ENCODE measurements at places on chromosomes 16 and 17.

- no peak for DNase-seq
Measured at GRCh38 chr16:48365025-48365600, 20.1 kb downstream of the SIAH1 start.

GRCh38 chr17:45837603-45838002 lies 7.1 kb upstream of the SPPL2C start:
- no peak for DNase-seq

DNA sequence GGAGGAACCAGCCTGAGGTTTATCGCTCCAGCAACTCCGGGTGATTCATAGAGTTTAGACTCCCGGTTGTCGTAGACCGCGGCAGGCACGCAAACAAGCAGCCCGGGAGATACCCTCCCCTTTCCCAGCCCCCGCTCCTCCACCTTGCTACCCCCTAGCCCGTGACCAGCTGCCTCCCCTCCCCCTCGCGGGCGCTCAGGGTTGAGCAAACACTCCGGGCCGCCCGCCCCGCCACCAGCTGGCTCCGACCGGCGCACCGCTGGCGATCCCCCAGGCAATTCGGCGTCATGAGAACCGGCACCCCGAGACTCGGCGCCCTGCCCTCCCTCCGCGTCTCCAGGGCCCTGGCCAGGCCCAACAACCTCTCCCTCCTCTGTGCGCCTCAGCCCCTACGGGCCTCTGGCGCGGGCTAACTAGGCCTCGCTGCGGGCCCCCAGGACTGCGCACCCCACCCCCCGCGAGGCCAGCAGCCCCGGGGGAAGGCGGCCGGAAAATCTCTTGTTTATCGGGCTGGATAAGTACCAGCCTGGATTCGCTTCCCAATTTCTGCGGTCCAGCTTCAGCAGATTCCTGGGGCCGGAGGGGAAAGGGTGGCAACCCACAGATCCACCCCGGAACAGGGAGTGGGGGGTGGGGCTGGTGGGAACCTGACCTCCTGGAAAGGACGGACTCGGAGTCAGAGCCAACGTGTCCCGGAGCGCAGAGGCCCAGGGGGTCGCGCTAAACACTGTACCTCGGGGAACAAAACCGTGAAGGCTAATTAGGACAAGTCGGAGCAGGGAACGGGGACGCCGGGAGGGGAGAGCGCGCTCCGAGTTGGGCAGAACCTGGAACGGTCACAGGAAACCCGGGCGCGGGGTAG lies 951 bp upstream of the GPRC5C start:
- DNase-seq = no peak

DNA sequence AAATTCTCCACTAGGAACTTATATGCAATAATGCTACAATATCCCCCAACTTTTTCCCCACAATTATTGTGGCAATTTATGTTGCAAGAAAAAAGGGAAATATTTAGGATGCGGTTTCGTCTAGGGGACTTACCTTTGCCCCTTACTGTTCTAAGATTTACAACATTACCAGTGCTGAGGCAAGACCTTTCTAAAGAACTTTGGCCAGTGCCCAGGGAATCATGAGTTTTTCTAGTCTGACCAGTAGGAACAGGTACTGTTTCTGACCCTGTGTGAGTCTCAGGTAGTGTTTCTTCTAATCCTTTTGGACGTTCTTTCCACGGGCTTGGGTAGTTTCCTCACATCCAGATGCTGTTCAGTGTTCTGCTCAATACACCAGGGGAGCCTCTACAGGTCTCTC lies 373.7 kb downstream of the HAPSTR1 start:
- DNase-seq = no peak

DNA sequence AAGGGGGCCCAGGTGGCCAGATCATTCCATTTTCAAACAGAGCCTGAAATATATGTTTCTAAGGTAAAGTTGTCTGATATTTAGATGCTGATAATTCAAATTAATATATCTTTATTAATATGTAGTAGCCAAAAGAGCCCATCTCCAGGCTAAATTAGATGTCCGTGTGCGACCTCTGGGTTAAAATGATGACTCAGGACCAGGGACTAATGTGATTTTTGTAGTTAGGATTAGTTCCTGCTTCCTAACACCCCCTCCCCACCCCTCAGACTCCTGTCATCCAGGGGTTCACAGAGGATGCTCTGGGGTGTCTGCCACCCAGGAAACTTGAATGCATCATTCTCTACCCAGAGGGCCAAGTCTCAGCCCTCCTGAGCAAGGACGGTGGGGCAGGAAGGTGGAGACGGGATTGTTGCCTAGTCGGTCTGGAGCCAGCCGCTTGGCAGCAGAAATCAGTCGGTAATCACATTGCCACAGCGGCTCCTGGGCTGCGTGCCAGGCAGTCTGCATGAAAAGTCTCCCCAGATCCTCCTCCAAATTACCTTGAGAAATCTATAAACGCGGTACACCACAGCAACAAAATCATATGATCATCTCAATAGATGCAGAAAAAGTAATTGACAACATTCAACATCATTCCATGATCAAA lies 29.8 kb downstream of the CNGB1 start:
- peak; percentile 55 for DNase-seq

DNA sequence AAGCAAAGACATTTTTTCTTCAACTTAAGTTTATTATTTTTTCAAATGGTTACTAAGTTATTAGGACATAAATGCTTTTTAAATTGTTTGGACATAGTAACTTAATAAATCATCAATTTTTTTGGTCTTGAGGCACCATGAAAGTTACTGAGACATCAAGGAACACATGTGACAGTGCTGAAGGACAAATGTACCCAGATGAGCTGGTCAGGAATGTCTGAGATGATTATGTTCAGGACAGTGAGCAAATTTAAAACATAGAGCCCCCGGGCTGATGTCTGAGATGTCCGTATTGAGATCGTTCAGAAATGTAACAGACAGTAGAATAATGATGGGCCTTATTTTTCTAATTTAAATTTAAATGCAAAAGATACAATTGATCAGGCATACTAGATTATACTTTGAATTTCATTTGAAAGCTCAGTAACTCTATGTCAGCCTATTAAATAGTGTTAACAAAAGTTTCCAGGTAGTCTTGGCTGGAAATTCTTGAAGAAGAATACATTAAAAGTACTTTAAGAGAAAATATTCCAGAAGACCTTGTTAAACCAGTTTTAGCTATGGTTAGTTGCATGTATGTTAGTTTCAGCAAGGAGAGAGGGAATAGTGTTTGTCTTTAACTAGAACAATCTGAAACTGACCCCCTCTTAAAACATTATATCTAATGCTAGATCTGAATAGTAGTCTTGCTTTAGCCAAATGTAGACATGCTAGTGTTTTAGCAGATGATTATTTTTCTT lies 36.4 kb downstream of the SEC14L1 start:
- no peak for DNase-seq

GRCh38 chr16:11291091-11291703 lies 10.1 kb upstream of the PRM1 start:
- no peak for DNase-seq

DNA sequence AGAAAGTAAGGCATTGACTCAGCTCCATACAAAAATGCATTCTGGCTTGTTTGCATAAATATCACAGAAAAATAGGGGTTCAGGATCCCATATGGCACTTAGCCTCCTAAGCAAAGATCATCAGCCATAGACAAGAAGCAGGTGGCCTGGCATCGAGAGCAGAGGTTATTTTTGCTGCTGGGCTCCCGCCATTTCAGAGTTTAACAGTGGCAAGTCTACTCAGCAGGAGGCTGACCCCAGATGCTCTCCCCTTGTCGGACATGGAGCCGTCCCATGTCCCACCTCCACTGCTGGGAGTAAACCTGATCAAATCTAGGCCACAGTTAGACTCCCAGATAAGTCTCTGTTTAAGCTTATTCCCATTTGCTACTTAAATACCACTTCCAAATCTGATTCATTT lies 269.1 kb downstream of the FTO start:
- no peak for DNase-seq

GRCh38 chr17:41658846-41659245 lies 29.8 kb upstream of the EIF1 start:
- DNase-seq = no peak

GRCh38 chr17:31339906-31340661 lies 18.7 kb upstream of the EVI2A start:
- DNase-seq = peak; percentile 65

GRCh38 chr17:7560172-7561027 lies 1.3 kb upstream of the SENP3 start:
- peak; percentile 78 for DNase-seq

GRCh38 chr16:67928147-67928546 lies 3.5 kb downstream of the CTRL start:
- DNase-seq = no peak

GRCh38 chr16:24955975-24956731 lies 59.0 kb downstream of the ARHGAP17 start:
- DNase-seq = no peak

DNA sequence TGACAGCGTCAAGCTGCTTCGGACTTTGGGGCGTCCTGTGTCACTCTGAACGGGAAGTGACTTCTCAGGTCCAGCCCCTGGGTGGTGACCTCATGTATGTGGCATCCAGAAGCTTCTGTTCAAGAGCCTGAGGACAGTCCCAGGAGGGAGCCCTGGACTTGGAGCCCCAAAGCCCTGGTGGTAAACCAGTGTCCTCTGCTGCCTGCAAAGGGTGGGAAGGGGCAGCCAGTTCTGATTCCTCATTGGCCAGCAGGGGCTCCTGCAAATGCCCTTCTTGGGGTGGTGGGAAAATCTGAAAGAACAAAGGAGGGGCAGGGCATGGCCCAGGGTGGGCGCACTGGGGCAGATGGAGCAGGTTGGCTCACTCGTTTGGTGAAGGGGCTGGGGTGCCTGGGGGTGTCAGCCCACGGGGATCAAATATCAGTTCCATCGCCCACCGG lies 1.6 kb downstream of the OSGIN1 start:
- no peak for DNase-seq

GRCh38 chr16:2825049-2825742 lies 4.9 kb upstream of the ZG16B start:
- no peak for DNase-seq

DNA sequence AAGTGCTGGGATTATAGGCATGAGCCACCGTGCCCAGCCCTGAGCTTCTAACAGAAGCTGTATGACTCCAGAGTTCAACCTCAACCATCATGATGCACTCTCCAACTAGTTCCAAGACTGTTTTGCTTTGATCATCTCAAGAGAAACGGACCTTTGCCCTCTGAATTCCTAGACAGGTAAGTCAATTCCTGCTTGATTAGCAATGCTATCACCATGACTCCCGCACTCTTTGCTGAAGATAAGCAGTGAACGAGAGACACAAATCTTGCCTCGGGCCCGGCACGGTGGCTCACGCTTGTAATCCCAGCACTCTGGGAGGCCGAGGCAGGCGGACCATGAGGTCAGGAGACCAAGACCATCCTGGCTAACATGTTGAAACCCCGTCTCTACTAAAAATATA lies 22.2 kb downstream of the ANKFY1 start:
- DNase-seq = no peak

- no peak for DNase-seq
Measured at GRCh38 chr17:7715936-7716886, 1.3 kb upstream of the DNAH2 start.

DNA sequence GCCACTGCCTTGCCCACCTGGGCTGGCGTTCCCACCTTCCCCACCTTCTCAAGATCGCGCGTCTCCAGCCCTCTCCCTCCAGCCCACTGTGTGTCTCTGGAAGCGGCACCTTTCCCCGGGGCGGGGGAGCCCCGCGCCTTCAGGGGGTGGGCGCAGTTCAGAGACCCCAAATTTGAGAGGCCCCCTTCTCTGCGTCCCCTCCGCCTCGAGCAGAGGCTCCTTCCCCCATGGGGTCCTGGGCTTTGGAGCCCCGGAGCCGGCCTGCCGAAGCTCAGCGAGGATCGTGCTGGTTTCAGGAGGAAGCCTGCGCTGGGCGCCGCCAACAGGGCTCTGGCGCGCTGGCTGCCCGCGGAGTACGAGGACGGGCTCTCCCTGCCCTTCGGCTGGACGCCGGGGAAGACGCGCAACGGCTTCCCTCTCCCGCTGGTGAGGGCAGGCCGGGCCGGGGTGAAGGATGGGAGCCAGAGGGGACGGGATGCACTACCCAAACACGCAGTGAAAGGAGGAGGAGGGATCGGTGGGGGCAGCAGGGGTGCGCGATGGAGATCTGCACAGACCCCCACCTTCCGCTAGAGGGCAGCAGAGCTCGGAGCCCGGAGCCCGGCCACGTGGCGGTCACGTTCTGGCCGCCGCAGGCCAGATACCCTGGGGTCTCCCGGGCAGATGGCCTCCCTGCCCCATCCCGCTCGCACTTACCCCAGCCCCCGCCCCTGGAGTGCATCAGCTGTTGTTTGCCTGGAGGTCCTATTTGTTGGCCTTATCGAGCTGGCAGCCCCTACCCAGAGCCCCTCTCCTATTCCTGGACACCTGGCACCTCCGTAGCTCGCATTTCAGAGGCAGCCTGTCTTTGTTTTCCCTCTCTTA lies 11.1 kb downstream of the LPO start:
- DNase-seq = peak; percentile 67

DNA sequence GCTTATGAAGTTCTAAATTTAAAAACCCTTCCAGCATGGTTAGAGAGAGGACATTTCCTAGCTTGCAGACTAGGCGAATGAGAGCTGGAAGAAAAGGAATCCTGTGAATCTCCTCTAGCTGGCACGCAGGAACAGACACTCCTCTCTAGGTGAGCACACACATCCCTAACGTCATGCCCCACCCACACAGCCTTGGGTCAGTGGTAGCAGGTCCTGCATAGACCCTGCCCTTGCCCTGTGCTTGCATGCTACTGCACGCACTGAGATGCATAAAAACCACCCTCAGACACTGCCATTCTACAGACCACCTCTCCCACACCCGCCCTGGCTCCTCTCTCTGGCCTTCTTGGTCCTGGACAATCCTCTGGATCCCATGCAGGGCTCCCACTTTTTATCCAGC lies 23.5 kb downstream of the CES1 start:
- no peak for DNase-seq

DNA sequence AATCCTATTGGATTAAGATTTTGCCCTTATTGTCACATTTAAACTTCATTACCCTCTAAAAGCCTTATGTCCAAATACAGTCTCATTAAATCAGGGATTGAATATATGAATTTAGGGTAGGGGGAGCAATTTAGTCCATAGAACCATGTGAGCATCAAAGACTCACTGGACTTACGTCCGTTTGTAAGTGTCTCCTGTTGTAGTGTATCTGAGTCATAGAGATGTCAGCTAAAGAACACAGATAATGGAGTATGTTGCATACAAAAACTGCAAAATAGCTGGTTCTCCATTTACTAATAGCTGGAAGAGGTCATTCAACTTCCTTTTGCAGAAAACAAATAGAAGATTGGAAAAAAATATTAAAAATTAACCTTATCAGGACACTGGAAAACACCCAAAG lies 599.1 kb upstream of the SOX9 start:
- DNase-seq = no peak

DNA sequence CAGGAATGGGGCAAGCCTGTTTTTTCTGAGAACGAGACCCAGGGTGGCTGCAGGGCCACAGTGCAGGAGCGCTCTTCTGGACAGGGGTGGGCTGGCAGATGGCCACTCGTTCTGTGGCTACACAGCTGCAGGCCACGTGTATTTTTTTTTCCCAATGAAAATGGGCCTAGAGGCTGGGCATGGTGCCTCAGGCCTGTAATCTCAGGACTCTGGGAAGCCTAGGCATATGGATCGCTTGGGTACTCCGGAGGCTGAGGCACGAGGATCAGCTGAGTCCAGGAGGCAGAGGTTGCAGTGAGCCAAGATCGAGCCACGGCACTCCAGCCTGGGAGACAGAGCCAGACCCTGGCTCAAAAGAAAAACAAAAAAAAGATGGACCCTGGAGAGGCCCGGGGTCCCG lies 6.8 kb downstream of the UNKL start:
- peak; percentile 3 for DNase-seq

Data from hematopoietic multipotent progenitor cell treated with erythropoietin and hydrocortisone succinate and interleukin-3 and kit ligand, for 8 days (in vitro differentiated cells).